Cardiac muscle cell (in vitro differentiated cells and primary cell): ENCODE measurements at places on chromosomes 1 and 21. TPM values are rescaled to one million over a fixed set of nuclear protein-coding genes. Genes with fewer than 3 reads are reported as not detected.
A peak's percentile ranks its signal among the peaks of the same experiment; 100 is the strongest.

- peak overlapping the region; percentile 26 for H3K27ac ChIP-seq
- peak; percentile 97 for DNase-seq
- no peaks in the 10 kb centered on the region for H3K27me3 ChIP-seq
- H3K36me3 ChIP-seq = peaks cover 45% of the 10 kb centered on the region
- H3K4me3 ChIP-seq = no peak overlapping the region
These were observed 37.4 kb downstream of the TRIT1 start for GRCh38 chr1:39845569-39846566.

GRCh38 chr1:34155860-34156259 is 9.2 kb downstream of the CSMD2 start:
- H3K36me3 ChIP-seq = no peaks in the 10 kb centered on the region
- H3K27me3 ChIP-seq = peaks cover 4% of the 10 kb centered on the region
- no peak overlapping the region for H3K27ac ChIP-seq
- H3K4me3 ChIP-seq = no peak overlapping the region
- no peak for DNase-seq
- H3K4me1 ChIP-seq = no peaks in the 10 kb centered on the region

DNA sequence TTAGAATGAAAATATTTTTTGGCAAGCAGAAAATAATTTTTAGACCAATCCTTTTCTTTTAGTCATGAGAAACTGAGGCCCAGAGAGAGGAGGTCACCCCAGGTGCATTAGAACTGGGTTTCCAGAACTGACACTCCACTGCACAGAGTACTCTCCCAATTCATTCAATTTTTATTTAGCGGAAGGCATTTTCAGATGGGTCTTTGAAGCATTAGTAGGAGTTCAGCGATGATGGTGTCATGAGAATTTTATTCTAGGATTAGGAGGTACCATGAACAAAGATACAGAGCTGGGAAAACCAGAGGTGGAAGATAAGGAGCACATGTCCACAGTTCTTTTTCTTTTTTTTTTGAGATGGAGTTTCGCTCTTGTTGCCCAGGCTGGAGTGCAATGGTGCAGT is 2.3 kb downstream of the PCSK9 start:
- H3K4me1 ChIP-seq = no peaks in the 10 kb centered on the region
- peaks cover 56% of the 10 kb centered on the region for H3K27me3 ChIP-seq
- DNase-seq = no peak
- H3K4me3 ChIP-seq = no peak overlapping the region
- no peak overlapping the region for H3K27ac ChIP-seq

GRCh38 chr1:41519667-41520066 is 35.2 kb upstream of the EDN2 start:
- DNase-seq = no peak
- H3K4me1 ChIP-seq = peaks cover 29% of the 10 kb centered on the region
- H3K4me3 ChIP-seq = no peak overlapping the region
- no peaks in the 10 kb centered on the region for H3K27me3 ChIP-seq
- H3K27ac ChIP-seq = no peak overlapping the region
- H3K36me3 ChIP-seq = no peaks in the 10 kb centered on the region

GRCh38 chr1:72241397-72241796 is 40.9 kb downstream of the NEGR1 start:
- H3K27ac ChIP-seq = no peak overlapping the region
- no peaks in the 10 kb centered on the region for H3K27me3 ChIP-seq
- no peak for DNase-seq
- no peak overlapping the region for H3K4me3 ChIP-seq
- H3K4me1 ChIP-seq = no peaks in the 10 kb centered on the region

- H3K36me3 ChIP-seq = no peaks in the 10 kb centered on the region
- no peaks in the 10 kb centered on the region for H3K27me3 ChIP-seq
- peaks cover 3% of the 10 kb centered on the region for H3K4me1 ChIP-seq
- DNase-seq = no peak
- H3K27ac ChIP-seq = no peak overlapping the region
- H3K4me3 ChIP-seq = no peak overlapping the region
These were observed 63.7 kb downstream of the SIM2 start for GRCh38 chr21:36762642-36763041.

- DNase-seq = no peak
- H3K4me3 ChIP-seq = no peak overlapping the region
- H3K27ac ChIP-seq = no peak overlapping the region
- H3K4me1 ChIP-seq = no peaks in the 10 kb centered on the region
These were observed 31.9 kb upstream of the SARS1 start for GRCh38 chr1:109181807-109182163.

- no peak overlapping the region for H3K27ac ChIP-seq
- H3K36me3 ChIP-seq = no peaks in the 10 kb centered on the region
- DNase-seq = no peak
- H3K4me3 ChIP-seq = no peak overlapping the region
- H3K4me1 ChIP-seq = no peaks in the 10 kb centered on the region
These were observed 64.8 kb downstream of the NAV1 start for GRCh38 chr1:201603613-201604232.

GRCh38 chr1:171310661-171311087 is 3.3 kb upstream of the FMO4 start:
- no peak for DNase-seq
- no peaks in the 10 kb centered on the region for H3K36me3 ChIP-seq
- no peak overlapping the region for H3K27ac ChIP-seq

- no peaks in the 10 kb centered on the region for H3K36me3 ChIP-seq
- H3K27me3 ChIP-seq = no peaks in the 10 kb centered on the region
- peak overlapping the region; percentile 49 for H3K27ac ChIP-seq
- peaks cover 41% of the 10 kb centered on the region for H3K4me1 ChIP-seq
- no peak for DNase-seq
These were observed 93.1 kb downstream of the EPS15 start for GRCh38 chr1:51425955-51426354.

The CELA3A gene
- not detected in 2 replicates for total RNA-seq

The TAS1R1 gene
- total RNA-seq = not detected in 2 replicates

The ADAMTSL4 gene
- total RNA-seq = 28.8 and 44.2 TPM in 2 replicates

The LY9 gene
- not detected in 2 replicates for total RNA-seq
